Kidney (tissue), 22 donors: ENCODE measurements at places on chromosomes 7 and 10.

- H3K36me3 ChIP-seq: no peaks in the 10 kb centered on the region
- no peak overlapping the region for H3K27ac ChIP-seq
- DNase-seq: peak; percentile 72
- peaks cover 32% of the 10 kb centered on the region for H3K27me3 ChIP-seq
- H3K4me3 ChIP-seq: peak overlapping the region; percentile 29
- H3K4me1 ChIP-seq: no peaks in the 10 kb centered on the region
Observed at GRCh38 chr10:93600446-93601145, 439 bp downstream of the RBP4 start.

- no peak for DNase-seq
- H3K27ac ChIP-seq: no peak overlapping the region
- H3K4me1 ChIP-seq: no peaks in the 10 kb centered on the region
- H3K27me3 ChIP-seq: no peaks in the 10 kb centered on the region
- no peak overlapping the region for H3K4me3 ChIP-seq
Observed at GRCh38 chr7:69610374-69611084, 12.3 kb downstream of the AUTS2 start.

GRCh38 chr7:522071-522950 is 2.7 kb upstream of the PDGFA start:
- H3K36me3 ChIP-seq: no peaks in the 10 kb centered on the region
- no peak overlapping the region for H3K27ac ChIP-seq
- H3K27me3 ChIP-seq: no peaks in the 10 kb centered on the region
- H3K4me3 ChIP-seq: peak overlapping the region; percentile 11

- H3K36me3 ChIP-seq: no peaks in the 10 kb centered on the region
- H3K4me1 ChIP-seq: no peaks in the 10 kb centered on the region
- no peaks in the 10 kb centered on the region for H3K27me3 ChIP-seq
- no peak for DNase-seq
- H3K4me3 ChIP-seq: no peak overlapping the region
Observed at GRCh38 chr10:110758898-110759297, 112.8 kb upstream of the PDCD4 start.

- no peak overlapping the region for H3K4me3 ChIP-seq
- H3K27ac ChIP-seq: no peak overlapping the region
- H3K27me3 ChIP-seq: no peaks in the 10 kb centered on the region
- peaks cover 3% of the 10 kb centered on the region for H3K36me3 ChIP-seq
- no peak for DNase-seq
- peaks cover 9% of the 10 kb centered on the region for H3K4me1 ChIP-seq
Observed at GRCh38 chr7:875051-875450, 1.3 kb upstream of the GET4 start.
